ENCODE measurements at places on chromosomes 4 and X. TPM values are rescaled to one million over a fixed set of nuclear protein-coding genes. Genes with fewer than 3 reads are reported as not detected.

DNA sequence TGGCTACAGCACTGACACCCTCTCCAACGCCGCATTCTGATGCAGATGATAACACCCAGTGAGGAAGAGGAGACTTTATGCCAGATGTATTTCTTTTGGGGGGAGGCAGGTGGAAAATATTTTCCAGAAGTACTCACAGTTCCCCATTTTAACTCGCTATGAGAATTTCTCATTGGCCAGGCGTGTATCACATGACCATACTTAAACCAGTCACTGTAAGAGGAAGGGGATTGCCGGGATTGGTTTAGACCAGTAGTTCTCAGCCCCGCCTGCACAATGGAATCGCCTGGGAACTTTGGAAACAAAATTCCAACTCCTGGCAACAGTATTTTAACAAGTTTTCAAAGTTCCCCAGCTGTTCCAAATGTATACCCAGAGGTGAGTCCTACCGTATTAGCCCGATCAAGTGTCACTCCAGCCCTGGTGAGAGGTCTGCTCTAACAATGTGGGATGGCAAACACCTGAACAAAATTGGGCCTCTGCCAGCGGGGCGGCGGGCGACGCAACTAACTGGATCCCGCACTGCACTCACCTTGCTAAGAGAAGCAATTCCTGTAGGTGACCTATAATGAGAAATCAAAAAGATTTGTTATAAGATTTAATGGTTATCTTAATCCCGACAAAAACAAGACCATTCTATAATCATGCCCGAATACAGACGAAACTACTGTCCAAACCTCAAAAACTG lies 2.9 kb upstream of the MSL3 start:
- DNase-seq, result no peak

GRCh38 chr4:142701017-142701416 lies 145.1 kb downstream of the INPP4B start:
- DNase-seq, result no peak

DNA sequence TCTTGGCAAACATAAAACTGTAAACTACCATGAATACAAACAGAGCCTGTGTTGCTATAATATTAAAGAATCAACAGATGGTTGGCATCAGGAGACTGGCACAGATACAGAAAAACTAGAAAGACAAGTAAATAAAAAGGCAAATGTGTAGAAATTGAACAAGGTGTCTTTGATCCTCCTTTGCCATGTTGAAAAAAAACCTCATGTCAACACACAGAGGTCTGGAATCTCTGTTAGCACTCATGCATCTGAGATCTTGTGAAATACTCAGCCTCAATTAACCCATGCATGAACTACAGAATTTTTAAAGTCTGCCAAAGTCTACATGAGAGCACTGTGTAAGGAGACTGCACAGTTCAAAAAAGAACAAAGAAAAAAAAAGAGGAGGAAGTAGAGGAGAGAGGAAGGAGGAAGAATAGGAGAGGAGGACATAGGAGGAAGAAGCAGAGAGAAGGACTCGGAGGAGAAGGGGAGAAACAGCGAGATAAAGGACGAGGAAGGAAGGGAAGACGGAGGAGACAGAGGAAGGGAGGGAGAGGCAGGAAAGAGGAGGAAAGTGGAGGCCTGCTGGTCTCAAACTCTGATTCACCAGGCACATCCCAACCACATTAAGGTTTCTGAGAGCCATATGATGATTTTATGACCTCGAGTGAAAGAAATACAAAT lies 52.8 kb downstream of the PRDM5 start:
- no peak for DNase-seq

DNA sequence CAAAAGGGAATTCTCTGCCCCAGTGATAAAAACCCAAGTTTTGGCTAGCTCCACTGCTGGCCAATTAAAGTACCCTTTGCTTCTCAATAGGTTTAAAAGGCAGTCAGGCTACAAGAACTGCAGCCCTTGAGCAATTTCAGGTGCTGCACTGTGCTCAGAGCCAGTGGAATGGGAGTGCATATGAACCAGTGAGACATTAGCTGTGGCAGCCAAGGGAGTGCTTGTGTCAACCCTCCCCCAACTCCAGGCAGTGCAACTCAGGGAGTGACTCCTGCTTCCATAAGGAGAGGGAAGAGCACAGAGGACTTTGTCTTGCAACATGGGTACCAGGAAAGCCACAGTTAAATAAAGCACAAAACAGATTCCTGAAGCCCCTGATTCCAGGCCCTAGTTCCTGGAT lies 61.6 kb upstream of the VAMP7 start:
- no peak for DNase-seq

DNA sequence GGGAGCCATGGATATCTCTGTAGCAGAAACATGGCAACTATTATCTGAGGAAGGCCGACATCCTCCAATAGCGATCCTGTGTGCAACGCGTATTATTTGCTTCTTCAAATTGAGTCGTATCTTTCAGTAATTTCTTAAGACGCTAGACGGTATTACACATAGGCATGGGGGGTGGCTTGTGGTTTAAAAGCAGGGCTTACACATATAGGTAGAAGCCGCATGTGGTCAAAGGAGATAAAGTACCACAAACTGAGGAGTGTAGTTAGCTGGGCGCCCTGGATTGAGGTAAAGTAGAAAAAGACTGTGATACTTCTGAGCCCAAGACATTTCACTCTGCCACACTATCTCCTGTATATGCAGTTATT lies 94.6 kb downstream of the SORBS2 start:
- no peak for DNase-seq

GRCh38 chrX:19686876-19687275 lies 171.6 kb upstream of the MAP3K15 start:
- no peak for DNase-seq

GRCh38 chrX:124208660-124209059 lies 123.8 kb upstream of the TEX13D start:
- DNase-seq, result no peak

GRCh38 chr4:65623506-65623905 lies 46.8 kb downstream of the EPHA5 start:
- no peak for DNase-seq

DNA sequence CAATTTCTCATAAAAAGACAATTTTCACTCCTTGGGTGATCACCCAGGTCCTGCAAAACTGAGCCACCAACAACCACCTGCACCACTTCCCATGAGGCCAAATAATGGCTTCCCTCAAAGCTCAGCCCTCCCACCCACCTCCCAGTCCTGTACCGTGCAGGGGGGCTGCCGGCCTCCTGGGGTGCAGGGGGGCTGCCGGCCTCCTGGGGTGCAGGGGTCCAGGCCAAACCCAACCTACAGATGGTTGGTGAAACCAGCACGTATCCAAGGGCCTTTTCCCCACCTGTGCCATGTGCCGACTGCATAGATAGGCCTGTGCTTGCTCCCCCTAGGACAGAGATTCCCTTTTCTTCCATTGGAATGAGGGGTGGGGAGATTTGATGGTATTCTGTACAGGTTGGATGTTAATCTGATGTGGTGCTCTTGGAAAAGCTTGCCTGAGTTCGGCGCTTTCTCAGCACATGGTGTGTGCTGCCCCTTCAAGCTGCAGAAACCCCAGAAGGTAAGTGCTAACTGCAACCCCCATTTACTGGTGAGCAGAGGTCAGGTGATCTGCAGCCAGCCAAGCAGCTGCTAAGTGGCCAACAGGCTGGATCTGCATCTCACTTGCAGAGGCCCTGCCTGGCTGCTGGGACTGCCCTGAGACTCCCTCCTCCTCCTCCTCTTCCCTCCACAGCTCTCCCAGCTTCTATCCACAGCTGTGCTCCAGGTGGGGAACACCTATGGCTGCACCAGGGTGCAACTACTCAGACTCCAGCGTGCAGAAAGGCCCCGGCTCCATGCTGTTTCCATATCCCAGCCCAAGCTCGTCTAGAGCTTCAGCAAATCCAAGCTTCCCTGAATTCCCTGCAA lies 38.8 kb downstream of the FRG1 start:
- DNase-seq, result no peak

- no peak for DNase-seq
Measured at GRCh38 chr4:55903577-55903976, 45.2 kb upstream of the CEP135 start.

GRCh38 chr4:75633846-75634245 lies 3.5 kb upstream of the CDKL2 start:
- no peak for DNase-seq

- DNase-seq, result no peak
Measured at GRCh38 chr4:19438233-19438632, 813.5 kb upstream of the SLIT2 start.

DNA sequence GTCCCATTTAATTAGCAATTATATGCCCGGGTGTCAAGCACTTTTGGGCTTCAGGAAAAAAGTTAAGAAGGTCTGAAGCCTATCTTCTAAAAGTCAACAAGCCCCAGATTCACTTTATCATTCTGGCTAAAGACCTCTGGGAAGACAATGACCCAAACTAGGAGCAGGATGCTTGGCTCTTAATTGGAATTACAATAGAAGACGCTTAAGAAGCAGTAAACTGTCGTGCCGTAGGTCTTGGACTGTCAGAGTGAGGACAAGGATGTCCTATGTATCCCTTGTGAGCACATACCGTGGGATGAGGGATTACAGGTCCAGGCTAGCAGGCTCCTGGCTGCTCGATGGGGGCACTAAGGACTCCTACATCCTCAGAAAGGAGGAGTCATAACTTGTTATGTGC lies 3.2 kb upstream of the ARHGAP36 start:
- no peak for DNase-seq

DNA sequence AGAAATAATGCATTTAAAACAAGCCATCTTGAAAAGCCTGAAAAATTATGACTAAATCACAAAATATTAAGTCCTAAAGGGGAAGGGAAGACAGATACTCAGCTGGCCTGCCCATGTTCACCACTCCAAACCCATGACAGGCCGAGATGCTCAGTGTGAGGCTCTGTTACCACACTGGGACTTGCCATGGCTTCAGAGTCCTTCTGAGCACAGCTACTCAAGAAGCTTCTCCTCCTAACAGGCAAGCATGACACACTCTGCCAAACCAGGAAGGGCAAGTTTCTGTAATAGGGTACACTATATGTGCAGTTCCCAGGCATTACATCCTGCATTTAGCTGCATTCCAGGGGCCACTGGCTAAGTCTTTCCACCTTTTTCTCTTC lies 34.0 kb upstream of the CYBB start:
- no peak for DNase-seq

DNA sequence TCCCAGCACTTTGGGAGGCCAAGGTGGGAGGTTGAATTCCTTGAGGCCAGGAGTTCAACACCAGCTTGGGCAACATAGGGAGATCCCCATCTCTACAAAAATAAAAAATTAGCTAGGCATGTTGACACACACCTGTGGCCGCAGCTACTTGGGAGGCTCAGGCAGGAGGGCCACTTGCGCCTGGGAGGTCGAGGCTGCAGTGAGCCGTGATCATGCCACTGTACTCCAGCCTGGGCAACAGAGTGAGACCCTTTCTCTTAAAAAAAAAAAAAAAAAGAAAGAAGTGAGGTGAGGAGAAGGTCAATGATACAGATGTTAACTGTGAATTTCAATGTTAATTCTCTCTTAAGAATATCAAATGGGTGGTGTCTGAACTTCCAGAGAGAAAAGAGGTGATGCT lies 15.1 kb upstream of the AP1S2 start:
- no peak for DNase-seq

DNA sequence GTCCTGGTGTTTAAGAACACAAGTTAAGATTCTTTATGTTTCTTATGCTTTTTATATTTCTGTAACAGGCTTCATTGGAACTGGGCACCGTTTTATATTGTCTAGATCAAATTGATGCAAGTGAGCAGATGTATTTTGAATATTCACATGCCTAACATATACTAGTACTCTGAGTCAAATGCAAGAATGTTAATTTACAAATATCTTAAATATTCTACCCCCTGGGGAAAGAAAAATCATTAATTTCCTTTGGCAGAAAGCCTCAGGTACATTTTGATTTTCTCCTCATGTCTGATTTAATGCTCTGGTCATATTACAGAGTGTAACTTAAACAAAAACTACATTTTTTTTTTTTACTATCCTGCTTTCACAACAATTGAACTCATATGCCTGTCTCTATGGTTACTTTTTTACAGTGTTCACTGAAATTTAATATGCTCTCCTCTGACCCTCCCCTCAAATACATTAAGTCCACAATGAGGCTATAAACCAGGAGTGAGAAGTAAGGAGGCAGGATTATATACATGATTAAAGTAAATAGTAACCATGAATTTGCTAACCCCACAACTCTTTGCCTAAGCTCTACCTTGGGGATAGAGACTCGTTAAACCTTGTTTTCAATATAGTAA lies 2.4 kb upstream of the NSUN7 start:
- DNase-seq, result no peak

GRCh38 chr4:35464964-35465528 lies 779.3 kb downstream of the ARAP2 start:
- no peak for DNase-seq

GRCh38 chr4:653080-653821 lies 20.8 kb downstream of the ATP5ME start:
- DNase-seq, result no peak

DNA sequence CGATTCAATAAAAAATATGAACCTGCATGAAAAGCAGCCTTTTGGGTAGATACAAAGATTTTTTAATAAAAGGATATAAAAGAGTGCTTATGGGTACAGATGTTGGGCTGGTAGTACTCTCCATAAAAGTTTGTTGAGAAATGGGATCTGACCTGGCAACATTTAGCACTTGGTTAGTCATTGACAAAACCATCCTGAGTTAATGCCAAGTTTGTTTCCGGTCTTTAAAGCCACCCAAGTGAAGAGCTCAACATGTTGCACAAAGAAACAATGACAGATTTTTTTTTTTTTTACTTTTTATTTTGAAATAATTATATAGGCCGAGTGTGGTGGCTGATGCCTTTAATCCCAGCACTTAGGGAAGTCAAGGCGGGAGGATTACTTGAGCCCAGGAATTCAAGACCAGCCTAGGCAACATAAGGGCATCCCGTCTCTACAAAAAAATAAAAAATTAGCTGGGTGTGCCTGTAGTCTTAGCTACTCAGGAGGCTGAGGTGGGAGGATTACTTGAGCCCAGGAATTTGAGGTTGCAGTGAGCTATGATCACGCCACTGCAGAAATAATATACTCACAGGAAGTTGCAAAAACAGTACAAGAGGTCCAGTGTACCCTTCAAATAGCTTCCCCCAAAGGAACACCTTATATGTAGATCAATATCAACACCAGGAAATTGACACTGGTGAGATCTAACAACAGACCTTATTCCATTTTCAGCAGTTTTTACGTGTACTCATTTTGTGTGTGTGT lies 16.6 kb downstream of the CHST7 start:
- DNase-seq, result no peak

DNA sequence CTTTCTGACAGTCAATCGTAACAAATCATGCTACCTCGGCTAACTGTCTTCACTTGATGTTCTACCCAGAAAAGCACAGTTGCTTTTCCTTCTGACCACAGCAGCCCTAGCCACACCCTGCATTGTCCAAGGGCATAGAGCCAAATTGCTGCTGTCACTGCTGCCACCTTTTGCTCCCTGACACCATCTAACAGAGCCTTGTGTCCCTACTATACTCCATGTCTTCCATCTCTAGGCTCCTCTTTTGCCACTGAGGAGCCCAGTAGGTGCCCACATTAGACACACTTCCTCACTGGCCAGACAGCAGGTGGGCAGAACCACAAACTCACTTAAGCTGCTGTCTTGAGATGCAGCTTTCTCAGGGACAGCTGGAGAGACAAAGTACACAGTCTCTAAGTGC lies 91.4 kb downstream of the ANXA3 start:
- no peak for DNase-seq

The APLN gene
- polyA plus RNA-seq, result 0.26 TPM

The EDA2R gene
- polyA plus RNA-seq, result 10.9 TPM

The ATP1B4 gene
- not detected for polyA plus RNA-seq

The FSTL5 gene
- 0.03 TPM for polyA plus RNA-seq

The NHSL2 gene
- not detected for polyA plus RNA-seq

The CLNK gene
- polyA plus RNA-seq, result not detected

The PDE5A gene
- 0.20 TPM for polyA plus RNA-seq

The GABRA4 gene
- polyA plus RNA-seq, result not detected

The TBC1D9 gene
- 11.9 TPM for polyA plus RNA-seq

All from HepG2 (cell line).